Vagina (tissue), 2 donors: ENCODE measurements at places on chromosomes 4 and X. TPM values are rescaled to one million over a fixed set of nuclear protein-coding genes. Genes with fewer than 3 reads are reported as not detected.

Gene PGRMC1
- total RNA-seq: 101 TPM

Gene MAGEA12
- total RNA-seq: not detected

Gene DCAF12L2
- total RNA-seq: not detected

Gene NSUN7
- 5.6 TPM for total RNA-seq

Gene ASB5
- total RNA-seq: 5.9 TPM

Gene NUDT10
- total RNA-seq: 15.5 TPM

Gene GPRIN3
- 6.1 TPM for total RNA-seq

Gene TRAPPC11
- 40.3 TPM for total RNA-seq

Gene DGAT2L6
- total RNA-seq: not detected

Gene HSD17B13
- 23.8 TPM for total RNA-seq

Gene SPANXA2
- total RNA-seq: not detected

Gene SPRY1
- 185 TPM for total RNA-seq

Gene IL9R
- total RNA-seq: not detected

Gene EMCN
- 20.1 TPM for total RNA-seq

Gene RBMXL3
- not detected for total RNA-seq

Gene MBNL3
- 10.1 TPM for total RNA-seq

Gene HADH
- 30.9 TPM for total RNA-seq

Gene KCTD8
- total RNA-seq: not detected

Gene UGDH
- total RNA-seq: 43.5 TPM

Gene UGT2B10
- total RNA-seq: not detected

Gene TGIF2LX
- total RNA-seq: not detected

Gene RTL3
- not detected for total RNA-seq

Gene KLHL4
- total RNA-seq: 0.25 TPM
